ENCODE measurements at places on chromosomes 4 and X.

- no peak for DNase-seq
- H3K27ac ChIP-seq, result no peak overlapping the region
- no peaks in the 10 kb centered on the region for H3K27me3 ChIP-seq
- no peaks in the 10 kb centered on the region for H3K4me1 ChIP-seq
These were observed 219.3 kb upstream of the LDB2 start for GRCh38 chr4:17117746-17118145.

- H3K36me3 ChIP-seq, result no peaks in the 10 kb centered on the region
- H3K4me1 ChIP-seq, result peaks cover 1% of the 10 kb centered on the region
- H3K4me3 ChIP-seq, result no peak overlapping the region
- no peak overlapping the region for H3K27ac ChIP-seq
- H3K27me3 ChIP-seq, result peaks cover 7% of the 10 kb centered on the region
These were observed 350.1 kb downstream of the C4orf33 start for GRCh38 chr4:129446074-129446473.

- H3K4me3 ChIP-seq, result no peak overlapping the region
- peaks cover 7% of the 10 kb centered on the region for H3K4me1 ChIP-seq
- no peaks in the 10 kb centered on the region for H3K36me3 ChIP-seq
- no peak for DNase-seq
- H3K27me3 ChIP-seq, result peaks cover under 1% of the 10 kb centered on the region
These were observed 87.3 kb downstream of the PRSS12 start for GRCh38 chr4:118265312-118266144.

GRCh38 chr4:82718162-82718940, 80.2 kb downstream of the SCD5 start:
- no peaks in the 10 kb centered on the region for H3K36me3 ChIP-seq
- no peaks in the 10 kb centered on the region for H3K4me1 ChIP-seq
- no peak overlapping the region for H3K4me3 ChIP-seq
- no peaks in the 10 kb centered on the region for H3K27me3 ChIP-seq
- DNase-seq, result no peak
- no peak overlapping the region for H3K27ac ChIP-seq

GRCh38 chr4:26787461-26788340, 72.9 kb upstream of the STIM2 start:
- H3K4me1 ChIP-seq, result peaks cover 25% of the 10 kb centered on the region
- no peaks in the 10 kb centered on the region for H3K27me3 ChIP-seq
- H3K4me3 ChIP-seq, result peak overlapping the region; percentile 32
- peak overlapping the region; percentile 93 for H3K27ac ChIP-seq
- DNase-seq, result no peak

- H3K27ac ChIP-seq, result no peak overlapping the region
- H3K36me3 ChIP-seq, result no peaks in the 10 kb centered on the region
- no peaks in the 10 kb centered on the region for H3K27me3 ChIP-seq
- peaks cover 26% of the 10 kb centered on the region for H3K4me1 ChIP-seq
These were observed 36.2 kb upstream of the DHRSX start for GRCh38 chrX:2536974-2537373.

GRCh38 chr4:114156371-114156770, 176.9 kb upstream of the ARSJ start:
- H3K27me3 ChIP-seq, result no peaks in the 10 kb centered on the region
- DNase-seq, result no peak
- peaks cover 5% of the 10 kb centered on the region for H3K4me1 ChIP-seq
- no peak overlapping the region for H3K27ac ChIP-seq
- H3K4me3 ChIP-seq, result no peak overlapping the region
- H3K36me3 ChIP-seq, result no peaks in the 10 kb centered on the region

DNA sequence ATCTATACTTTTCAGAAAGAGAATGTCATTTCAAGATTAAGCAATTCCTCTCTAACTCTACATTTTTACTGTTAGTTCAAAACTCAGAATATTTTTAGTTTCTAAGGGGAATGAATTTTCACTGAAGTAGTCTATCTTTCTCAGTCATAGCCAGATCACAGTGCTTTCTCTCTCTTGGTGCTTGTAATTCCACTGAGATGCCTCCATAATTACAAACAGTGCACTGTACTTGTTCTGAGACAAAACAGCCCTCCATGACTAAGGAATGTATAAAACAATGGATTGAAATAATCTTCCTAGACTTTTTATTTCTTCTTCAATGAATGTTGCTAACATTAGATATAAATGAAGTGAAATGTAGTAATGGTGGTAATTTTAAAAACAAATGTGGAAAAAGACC, 603.2 kb upstream of the FAM241A start:
- no peak overlapping the region for H3K4me3 ChIP-seq
- H3K36me3 ChIP-seq, result no peaks in the 10 kb centered on the region
- no peak for DNase-seq
- H3K4me1 ChIP-seq, result peaks cover 20% of the 10 kb centered on the region
- no peaks in the 10 kb centered on the region for H3K27me3 ChIP-seq
- peak overlapping the region; percentile 6 for H3K27ac ChIP-seq

GRCh38 chr4:169243825-169244609, 26.7 kb downstream of the SH3RF1 start:
- H3K4me3 ChIP-seq, result no peak overlapping the region
- H3K4me1 ChIP-seq, result peaks cover 34% of the 10 kb centered on the region
- peaks cover 8% of the 10 kb centered on the region for H3K36me3 ChIP-seq
- no peaks in the 10 kb centered on the region for H3K27me3 ChIP-seq
- DNase-seq, result no peak
- H3K27ac ChIP-seq, result peak overlapping the region; percentile 5

- no peaks in the 10 kb centered on the region for H3K27me3 ChIP-seq
- peaks cover 45% of the 10 kb centered on the region for H3K4me1 ChIP-seq
- peak within 1 kb of the TSS; percentile 67 for H3K4me3 ChIP-seq
- peak within 1 kb of the TSS; percentile 84 for H3K27ac ChIP-seq
These were observed at the start of gene ENPEP for GRCh38 chr4:110475881-110476818. TSS of gene ENPEP (plus strand) at chr4:110476155. CDS start at chr4:110476415, 260 bp downstream.

- no peaks in the 10 kb centered on the region for H3K27me3 ChIP-seq
- H3K36me3 ChIP-seq, result peaks cover under 1% of the 10 kb centered on the region
- no peak overlapping the region for H3K4me3 ChIP-seq
- no peak overlapping the region for H3K27ac ChIP-seq
- no peak for DNase-seq
- no peaks in the 10 kb centered on the region for H3K4me1 ChIP-seq
These were observed 78.6 kb downstream of the CEP44 start for GRCh38 chr4:174362340-174362739.

DNA sequence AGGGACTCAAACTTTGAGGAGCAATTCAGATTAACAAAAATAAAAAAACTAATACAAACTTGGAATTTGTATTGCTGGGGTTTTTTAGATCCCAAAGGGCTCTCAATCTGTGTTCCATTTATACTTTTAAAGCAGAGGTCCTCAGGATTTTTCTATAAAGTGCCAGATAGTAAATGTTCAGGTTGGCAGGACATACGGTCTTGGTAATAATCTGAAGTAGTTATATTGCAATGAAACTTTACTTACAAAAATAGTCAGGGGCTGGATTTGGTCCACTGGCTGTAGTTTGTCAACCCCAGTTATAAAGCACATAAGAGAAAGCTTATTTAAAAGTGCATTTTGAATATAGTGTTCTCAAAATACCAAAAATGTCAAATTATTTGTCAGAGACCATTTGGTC, 164.1 kb upstream of the CTSO start:
- no peak overlapping the region for H3K4me3 ChIP-seq
- DNase-seq, result no peak
- H3K36me3 ChIP-seq, result no peaks in the 10 kb centered on the region
- H3K4me1 ChIP-seq, result peaks cover 26% of the 10 kb centered on the region

DNA sequence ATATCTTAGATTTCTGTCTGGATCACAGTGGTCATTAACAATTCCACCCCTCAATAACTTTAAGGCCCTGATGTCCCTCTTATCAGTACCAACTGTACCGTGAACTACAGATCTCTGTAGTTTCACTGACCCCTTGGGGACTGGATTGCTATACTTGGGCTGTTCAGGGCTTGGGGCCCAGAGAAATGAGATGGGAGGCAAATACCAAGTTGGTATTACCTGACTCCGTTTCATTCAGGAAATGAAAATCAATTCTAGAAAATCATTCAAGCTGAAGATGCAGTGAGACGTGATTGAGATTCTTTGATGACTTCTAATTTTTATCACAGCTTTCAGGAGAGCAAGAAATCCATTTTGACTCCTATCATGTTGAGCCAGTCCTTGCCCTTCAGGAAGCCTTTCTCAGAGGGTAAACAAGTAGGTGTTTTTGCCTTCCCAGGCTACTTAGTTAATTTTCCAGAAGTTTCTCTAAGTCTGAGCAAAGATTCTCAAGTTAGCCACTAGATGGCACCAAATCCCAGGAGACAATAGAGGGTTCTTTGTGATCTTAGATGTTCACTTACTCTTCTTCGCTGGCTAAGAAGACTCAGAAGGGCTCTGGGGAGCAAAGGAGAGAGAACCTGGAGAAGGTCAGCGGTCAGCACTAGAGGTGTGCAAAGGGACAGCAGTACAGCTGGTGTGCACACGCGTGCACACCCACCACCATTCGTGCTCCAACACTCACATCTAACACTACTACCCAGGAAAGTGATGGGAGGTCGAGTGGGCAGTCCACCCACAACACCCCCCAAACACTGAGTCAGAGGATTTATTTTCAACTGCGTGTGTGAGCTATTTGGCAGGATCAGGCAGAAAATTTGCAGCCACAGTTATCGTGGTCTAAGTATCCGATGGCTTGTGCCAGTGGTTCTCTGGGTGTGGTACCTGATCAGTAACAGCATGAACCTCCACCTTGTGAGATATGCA, 7.4 kb downstream of the HNRNPH2 start:
- H3K4me3 ChIP-seq, result peak overlapping the region; percentile 22
- DNase-seq, result no peak
- H3K27me3 ChIP-seq, result no peaks in the 10 kb centered on the region
- peaks cover 10% of the 10 kb centered on the region for H3K36me3 ChIP-seq
- H3K27ac ChIP-seq, result peak overlapping the region; percentile 69
- peaks cover 41% of the 10 kb centered on the region for H3K4me1 ChIP-seq

- H3K4me1 ChIP-seq, result no peaks in the 10 kb centered on the region
- no peak for DNase-seq
- H3K36me3 ChIP-seq, result no peaks in the 10 kb centered on the region
- H3K27ac ChIP-seq, result no peak overlapping the region
These were observed 81.6 kb downstream of the NAF1 start for GRCh38 chr4:163085085-163085484.

GRCh38 chrX:828411-828959, 197.9 kb downstream of the SHOX start:
- no peaks in the 10 kb centered on the region for H3K27me3 ChIP-seq
- peaks cover 10% of the 10 kb centered on the region for H3K4me1 ChIP-seq
- no peaks in the 10 kb centered on the region for H3K36me3 ChIP-seq

DNA sequence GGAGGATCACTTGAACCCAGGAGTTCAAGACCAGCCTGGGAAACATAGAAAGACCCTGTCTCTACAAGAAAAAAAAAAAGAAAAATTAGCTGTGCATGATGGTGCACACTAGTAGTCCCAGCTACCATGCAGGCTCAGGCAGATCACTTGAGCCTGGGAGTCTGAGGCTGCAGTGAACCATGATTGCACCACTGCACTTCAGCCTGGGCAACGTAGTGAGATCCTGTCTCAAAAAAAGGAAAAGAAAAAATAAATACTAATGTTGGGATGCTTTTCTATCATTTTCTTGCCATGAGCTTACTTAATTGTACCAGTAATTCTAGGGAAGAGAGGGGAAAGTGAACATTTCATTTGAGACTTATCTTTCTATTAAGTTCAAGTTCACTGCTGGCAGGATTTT, 19.8 kb downstream of the DCUN1D4 start:
- no peak for DNase-seq
- no peak overlapping the region for H3K4me3 ChIP-seq
- no peaks in the 10 kb centered on the region for H3K27me3 ChIP-seq
- H3K27ac ChIP-seq, result no peak overlapping the region
- H3K4me1 ChIP-seq, result peaks cover 17% of the 10 kb centered on the region

GRCh38 chr4:9143421-9144080, 26.7 kb upstream of the FAM90A26 start:
- no peak for DNase-seq
- H3K4me3 ChIP-seq, result no peak overlapping the region
- H3K27ac ChIP-seq, result no peak overlapping the region
- H3K4me1 ChIP-seq, result no peaks in the 10 kb centered on the region
- H3K27me3 ChIP-seq, result no peaks in the 10 kb centered on the region

DNA sequence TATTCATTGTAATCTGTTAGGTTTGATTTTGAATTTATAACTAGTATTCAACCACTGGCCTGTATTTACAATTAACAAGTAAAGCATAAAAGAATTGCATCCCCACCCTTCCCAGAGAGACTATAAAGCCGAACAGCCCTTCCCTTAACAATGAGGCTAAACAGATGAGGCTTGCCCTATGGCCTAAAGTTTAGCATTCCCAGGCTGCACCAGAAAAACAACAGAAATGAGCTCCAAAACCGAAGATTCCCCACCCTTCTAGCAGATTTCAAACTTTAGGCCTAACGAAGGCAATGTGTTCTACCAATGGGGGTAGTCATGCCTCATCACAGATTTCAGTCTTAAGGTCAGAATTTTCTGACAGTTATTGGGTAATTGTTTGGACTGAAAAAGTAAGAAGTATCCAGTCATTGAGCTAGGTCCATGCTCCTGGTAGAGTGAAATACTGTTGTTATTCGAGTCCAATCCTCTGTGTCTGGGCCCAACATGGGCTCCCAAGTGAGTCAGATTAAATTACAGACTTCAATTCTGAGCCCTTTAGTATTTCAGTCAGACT, 197.6 kb downstream of the ANTXR2 start:
- H3K4me3 ChIP-seq, result no peak overlapping the region
- H3K4me1 ChIP-seq, result no peaks in the 10 kb centered on the region
- no peak for DNase-seq
- H3K27ac ChIP-seq, result no peak overlapping the region
- no peaks in the 10 kb centered on the region for H3K36me3 ChIP-seq

- H3K27me3 ChIP-seq, result no peaks in the 10 kb centered on the region
- H3K4me3 ChIP-seq, result peak overlapping the region; percentile 82
- H3K4me1 ChIP-seq, result peaks cover 24% of the 10 kb centered on the region
- DNase-seq, result no peak
- peaks cover 1% of the 10 kb centered on the region for H3K36me3 ChIP-seq
These were observed 2.3 kb downstream of the IRF2 start for GRCh38 chr4:184471881-184472613.

- peaks cover 3% of the 10 kb centered on the region for H3K36me3 ChIP-seq
- peaks cover 2% of the 10 kb centered on the region for H3K4me1 ChIP-seq
- no peak overlapping the region for H3K27ac ChIP-seq
- no peak overlapping the region for H3K4me3 ChIP-seq
These were observed 7.3 kb downstream of the VEGFD start for GRCh38 chrX:15376956-15377355.

- H3K27me3 ChIP-seq, result peaks cover 5% of the 10 kb centered on the region
- H3K4me3 ChIP-seq, result no peak overlapping the region
- H3K27ac ChIP-seq, result no peak overlapping the region
- no peaks in the 10 kb centered on the region for H3K4me1 ChIP-seq
- no peaks in the 10 kb centered on the region for H3K36me3 ChIP-seq
- DNase-seq, result no peak
These were observed 84.5 kb upstream of the UXT start for GRCh38 chrX:47743504-47743903.

DNA sequence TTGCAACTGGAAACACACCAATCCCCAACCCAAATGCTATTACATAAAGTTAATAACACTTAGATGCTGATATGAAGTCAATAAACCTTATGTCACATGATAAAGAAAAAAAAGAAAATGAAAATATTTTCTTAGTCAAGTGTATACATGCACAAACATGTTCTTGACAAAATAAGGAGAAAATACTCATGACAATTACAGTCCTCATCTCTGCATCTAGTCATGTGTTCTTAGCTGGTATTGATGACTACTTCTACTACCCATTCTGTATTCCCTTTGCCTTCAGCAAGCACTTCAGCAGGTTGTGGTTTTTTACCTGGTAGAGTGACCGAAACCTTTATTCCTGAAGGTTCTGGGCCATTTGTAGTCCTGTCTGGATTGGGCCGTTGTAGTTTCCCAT, 24.9 kb downstream of the CXCL8 start:
- no peaks in the 10 kb centered on the region for H3K36me3 ChIP-seq
- peaks cover 10% of the 10 kb centered on the region for H3K27me3 ChIP-seq
- no peak for DNase-seq
- H3K27ac ChIP-seq, result no peak overlapping the region
- no peak overlapping the region for H3K4me3 ChIP-seq
